ENCODE measurements at places on chromosomes 6 and 20. TPM values are rescaled to one million over a fixed set of nuclear protein-coding genes. Genes with fewer than 3 reads are reported as not detected.

GRCh38 chr6:156778454-156779205 lies 1.5 kb downstream of the ARID1B start:
- peak; percentile 80 for DNase-seq

DNA sequence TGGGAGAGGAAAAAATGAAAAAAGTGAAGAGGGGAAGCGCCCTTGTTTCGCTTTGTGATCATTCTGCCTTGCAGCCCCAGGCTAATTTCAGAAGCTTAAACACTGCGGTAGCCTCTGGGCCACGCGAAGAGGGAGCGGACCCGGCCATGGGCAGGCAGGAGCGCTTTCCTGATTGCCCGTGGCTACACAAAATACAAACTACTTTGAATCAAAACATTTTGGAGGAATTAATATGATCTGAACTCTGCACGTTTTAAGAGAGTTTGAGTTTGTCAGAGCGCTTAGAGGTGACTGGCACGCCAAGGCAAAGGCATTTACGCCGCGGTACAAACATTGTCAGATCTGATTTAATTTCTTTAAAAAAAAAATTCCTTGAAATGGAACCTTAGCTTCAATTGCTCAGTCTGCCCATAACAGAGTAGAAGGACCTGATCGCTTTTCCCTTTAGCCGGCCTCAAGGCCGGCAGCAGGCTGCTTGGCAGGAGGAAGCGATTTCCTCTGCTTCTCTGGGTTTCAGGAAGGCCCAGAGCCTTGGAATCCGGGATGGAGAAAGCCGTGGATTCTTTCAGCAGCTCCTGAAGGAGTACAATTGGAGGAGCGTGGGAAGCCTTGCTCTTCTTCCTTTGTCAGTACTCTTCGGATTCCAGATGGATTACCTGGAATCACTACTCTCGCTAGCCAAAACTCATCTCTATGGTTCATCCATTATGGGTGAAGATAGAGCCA lies 9.7 kb downstream of the TFAP2D start:
- no peak for DNase-seq

GRCh38 chr20:62198496-62198895 lies 15.7 kb downstream of the MTG2 start:
- DNase-seq = no peak

DNA sequence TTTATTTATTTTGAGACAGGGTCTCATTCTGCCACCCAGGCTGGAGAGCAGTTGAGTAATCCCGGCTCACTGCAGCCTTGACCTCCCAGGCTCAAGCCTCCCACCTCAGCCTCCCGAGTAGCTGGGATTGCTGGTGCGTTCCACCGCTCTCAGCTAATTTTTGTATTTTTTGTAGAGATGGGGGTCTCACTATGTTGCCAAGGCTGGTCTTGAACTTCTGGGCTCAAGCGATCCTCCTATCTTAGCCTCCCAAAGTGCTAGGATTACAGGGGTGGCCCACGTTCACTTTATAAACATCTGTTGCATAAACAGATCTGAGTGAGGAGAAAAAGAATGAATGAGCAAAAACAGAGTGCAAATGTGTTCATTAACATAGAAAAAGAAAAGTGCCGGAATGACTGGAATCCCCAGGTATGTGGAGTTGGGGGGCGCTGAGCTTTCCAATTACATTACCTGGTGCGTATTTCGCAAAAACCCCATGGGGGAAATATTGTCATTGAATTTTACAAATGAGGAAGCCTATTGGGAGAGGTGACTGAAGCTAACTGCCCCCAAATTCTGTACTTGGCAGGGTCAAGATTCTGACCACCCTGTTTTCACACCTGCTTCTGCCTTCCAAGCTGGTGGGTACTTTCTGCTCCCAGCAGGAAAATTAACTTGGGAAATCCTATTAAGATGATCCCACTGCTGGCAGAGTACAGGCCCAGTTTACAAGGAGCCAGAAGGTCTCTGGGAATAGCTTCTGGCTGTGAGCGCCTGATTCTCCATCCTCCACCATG lies 207.7 kb upstream of the JARID2 start:
- no peak for DNase-seq

UNC93A gene
- polyA plus RNA-seq = not detected

NKX2-2 gene
- 0.46 TPM for polyA plus RNA-seq

All from sigmoid colon (tissue), 7 donors.